Activated T-cell treated with anti-CD3 and anti-CD28 coated beads for 24 hours (primary cell): ENCODE measurements at places on chromosomes 7 and 10.

DNA sequence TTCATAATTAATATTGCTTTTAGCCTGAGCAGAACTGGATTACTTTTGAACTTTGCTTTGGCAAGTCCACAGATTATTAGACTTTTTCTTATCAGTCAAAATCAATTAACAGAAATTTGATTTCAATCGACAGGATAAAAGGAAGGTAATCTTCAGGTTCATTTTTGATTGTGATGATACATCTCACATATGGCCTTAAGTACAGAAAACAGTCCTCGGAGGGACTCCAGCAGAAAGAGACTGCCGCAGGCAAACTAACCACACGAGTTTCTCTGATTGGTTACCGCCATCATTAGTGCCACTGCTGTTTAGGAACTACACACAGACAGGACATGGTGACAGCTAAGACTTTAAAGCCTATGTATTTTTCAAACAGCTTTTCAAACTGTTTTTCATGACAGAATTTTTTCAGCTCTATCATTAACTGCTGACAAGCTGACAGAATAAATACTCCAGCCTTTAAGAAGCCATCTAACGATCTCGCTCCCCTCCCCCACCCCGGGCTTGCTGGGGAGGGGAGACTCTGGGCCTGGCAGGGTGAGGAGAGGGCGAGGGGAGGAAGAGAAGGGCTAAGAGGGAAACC lies 668.2 kb downstream of the KCNMA1 start:
- no peak for DNase-seq

DNA sequence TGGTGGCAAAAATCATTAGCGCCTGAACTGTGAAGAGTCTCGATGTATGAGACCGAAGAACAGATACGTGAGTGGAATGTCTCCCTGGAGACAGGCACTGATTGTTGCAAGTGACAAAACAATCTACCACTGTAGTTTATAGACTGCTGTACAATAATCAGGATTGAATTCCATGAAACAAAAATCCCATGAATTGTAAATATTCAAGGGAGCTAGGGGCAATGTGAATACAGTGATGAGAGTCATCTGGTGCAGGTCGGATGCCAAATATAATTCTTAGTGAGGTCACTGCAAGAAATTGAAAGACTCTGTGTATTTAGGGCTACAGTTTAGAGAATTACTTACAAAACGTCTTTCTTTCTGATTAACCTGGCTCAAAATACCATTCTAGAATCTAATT lies 594.4 kb upstream of the VSTM2A start:
- no peak for DNase-seq

- no peak for DNase-seq
Observed at GRCh38 chr10:36211856-36212255, 569.8 kb upstream of the FZD8 start.

GRCh38 chr10:118950997-118951637 lies 78.4 kb upstream of the NANOS1 start:
- DNase-seq: no peak

DNA sequence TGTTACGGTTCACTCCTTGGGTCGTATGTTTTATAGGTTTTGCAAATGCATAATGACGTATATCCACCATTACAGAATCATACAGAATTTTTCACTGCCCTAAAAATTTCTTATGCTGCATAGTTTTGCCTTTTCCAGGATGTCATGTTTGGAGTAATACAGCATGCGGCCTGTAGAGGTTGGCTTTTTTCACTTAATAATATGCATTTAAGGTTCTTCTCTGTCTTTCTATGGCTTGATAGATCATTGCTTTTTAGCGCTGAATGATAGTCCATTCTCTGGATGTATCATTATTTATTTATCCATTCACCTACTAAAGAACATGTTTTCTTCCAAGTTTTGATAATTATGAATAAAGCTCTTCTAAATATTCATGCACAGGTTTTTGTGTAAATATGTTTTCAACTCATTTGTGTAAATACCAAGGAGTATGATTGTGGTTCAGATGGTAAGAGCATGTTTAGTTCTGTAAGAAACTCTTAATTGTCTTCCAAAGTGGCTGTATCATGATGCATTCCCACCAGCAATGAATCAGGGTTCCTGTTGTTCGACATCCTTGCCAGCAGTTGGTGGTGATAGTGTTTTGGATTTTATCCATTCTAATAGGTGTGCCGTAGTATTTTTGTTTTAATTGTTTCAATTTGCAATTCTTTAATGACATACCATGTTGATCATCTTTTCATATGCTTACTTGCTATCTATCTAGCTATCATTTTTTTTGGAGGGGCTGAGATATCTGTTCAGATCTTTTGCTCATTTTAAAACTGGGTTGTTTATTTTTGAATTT lies 531.2 kb upstream of the GHITM start:
- no peak for DNase-seq

GRCh38 chr7:12961910-12962480 lies 274.6 kb downstream of the ARL4A start:
- no peak for DNase-seq

GRCh38 chr10:44939691-44940401 lies 19.8 kb upstream of the RASSF4 start:
- no peak for DNase-seq

- DNase-seq: no peak
Observed at GRCh38 chr10:67297637-67298181, 371.9 kb downstream of the LRRTM3 start.

GRCh38 chr7:44225566-44226395 lies 25.0 kb downstream of the YKT6 start:
- DNase-seq: no peak

- DNase-seq: no peak
Observed at GRCh38 chr7:11427686-11428273, 404.2 kb downstream of the THSD7A start.

- DNase-seq: no peak
Observed at GRCh38 chr7:131338173-131338572, 10.5 kb downstream of the MKLN1 start.

GRCh38 chr7:13115855-13116254 lies 428.4 kb downstream of the ARL4A start:
- no peak for DNase-seq

DNA sequence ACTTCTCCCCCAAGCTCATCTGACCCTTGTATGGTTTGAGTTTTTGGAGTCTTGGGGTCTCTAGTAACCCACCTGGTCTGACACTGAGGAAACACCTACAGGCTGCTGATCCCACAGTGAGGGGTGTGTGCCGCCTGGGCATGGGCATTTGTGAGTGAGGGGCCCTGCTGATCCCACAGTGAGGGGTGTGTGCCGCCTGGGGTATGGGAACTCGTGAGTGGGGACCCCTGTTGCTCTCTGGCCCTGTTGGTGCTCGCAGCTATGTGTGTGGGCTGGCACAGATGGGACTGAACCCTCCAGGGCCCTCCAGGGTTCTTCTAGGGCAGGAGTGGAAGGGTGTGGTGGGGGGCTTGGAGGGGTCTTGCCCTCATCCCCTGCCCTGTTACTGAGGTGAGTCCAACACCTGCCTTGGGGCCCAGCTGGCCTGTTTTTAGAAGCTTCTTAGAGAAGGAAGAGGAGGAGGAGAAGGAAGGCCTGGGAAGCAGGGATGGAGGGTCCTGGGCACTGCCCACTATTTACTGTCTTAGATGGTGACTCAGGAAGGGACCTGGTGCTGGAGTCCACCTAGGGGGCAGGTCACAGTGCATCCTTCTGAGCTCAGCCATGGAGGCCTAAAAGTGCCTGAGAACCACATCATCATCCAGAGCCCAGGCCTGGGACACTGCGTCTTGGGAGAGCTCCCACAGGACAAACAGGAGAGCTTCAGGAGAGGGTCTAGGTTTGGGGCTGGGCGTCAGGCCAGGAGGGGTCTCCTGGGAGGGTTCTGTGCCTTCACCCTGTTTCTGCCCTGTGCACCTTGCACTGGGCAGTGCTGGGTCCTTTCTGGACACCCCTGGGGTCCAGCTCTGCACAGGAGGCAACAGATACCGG lies 36.2 kb upstream of the ZNF716 start:
- DNase-seq: no peak
